ENCODE measurements at places on chromosomes 12 and 14.

GRCh38 chr14:60093606-60094005, 1.9 kb downstream of the PCNX4 start:
- DNase-seq: peak; percentile 23

DNA sequence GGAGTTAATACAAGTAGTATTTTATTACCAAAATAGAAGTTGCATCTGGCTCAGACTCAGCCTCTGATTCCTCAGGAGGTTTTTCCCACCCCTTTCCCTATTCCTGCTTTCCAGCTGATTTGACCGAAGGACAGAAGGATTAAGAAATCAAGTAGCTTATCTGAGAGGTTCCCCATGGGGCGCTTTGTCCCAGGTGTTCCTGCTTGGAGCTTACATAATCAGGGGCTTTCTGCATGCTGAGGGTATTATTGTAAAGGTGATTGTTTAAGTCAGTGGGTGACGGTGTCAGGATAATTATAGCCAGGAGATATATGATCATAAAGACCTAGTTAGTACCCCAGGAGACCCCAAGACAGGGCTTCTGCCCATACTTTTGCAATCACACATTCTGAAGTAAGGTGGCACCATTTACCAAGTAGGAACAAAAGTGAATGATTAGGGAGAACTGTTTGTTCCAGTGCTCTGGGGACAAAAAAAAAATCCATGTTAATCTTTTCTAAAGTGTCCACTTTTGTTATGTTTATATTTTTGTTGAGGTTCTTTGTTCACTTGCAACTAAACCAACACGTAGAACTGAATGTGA, 921.3 kb downstream of the NRXN3 start:
- DNase-seq: no peak

DNA sequence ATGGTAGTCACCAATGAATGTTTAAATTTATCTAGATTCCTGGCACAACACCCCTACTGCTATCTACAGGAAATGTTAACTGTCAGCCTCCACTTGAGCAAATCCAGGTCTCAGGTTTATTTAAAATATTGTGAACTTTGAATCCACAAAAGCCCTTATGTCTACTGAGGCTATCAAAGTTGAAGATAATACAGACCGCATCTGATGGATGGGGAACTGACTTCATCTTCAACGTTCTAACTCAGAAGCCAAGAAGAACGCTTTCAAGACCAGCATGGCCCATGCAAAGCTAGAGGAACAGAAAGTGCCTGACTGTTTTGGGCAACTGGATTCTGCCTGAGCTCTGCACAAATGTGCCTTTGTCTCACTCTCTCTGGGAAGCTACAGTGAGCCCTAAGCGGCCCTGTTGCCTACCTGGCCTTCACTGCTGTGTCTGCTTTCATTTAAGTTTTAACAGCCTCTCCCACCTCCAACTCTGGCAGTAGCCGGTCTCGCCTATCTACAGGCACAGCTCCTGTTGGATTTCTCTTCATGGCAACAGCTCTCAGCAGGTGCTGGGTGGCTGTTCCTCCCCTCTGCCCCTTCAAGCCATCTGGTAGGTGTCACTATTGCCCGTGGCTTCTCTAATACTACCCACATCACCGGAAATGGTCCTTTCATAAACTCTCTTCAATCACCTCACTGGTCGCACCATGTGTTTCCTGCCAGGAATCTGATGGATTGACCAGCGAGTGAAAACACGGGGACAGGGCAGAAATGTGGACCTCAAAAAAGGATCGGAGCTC, 112.1 kb upstream of the OVCH1 start:
- DNase-seq: peak; percentile 86

DNA sequence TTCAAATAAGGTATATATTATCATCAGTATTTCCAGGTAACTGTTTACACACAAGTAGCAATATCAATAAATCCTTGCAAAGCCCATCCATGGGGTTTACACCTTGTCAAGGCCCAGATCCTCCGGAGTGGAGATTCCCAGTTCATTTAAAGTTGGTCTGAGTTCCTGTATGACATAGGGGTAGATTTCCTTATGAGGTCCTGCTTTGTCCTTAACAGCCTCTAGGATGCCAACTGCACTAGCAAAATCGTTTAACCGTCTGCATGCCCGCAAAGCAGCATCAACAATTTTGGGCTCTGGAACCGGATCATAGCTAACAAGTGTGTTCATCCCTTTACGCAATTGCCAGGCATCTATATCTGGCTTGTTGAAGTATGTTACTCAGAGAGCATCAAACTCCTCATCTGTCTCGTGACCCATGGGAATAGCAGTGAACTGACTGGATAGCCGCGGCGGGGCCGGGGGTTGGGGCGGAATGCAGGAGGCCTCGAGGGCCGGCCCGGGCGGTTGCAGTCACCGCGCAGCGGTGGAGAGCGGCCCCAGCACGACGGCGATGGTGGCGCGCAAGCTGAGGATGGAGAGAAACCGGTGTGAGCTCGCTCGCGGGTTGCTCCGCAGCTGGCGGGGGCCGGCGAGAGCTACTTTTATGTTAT, 30.6 kb upstream of the FBXO34 start:
- no peak for DNase-seq

- peak; percentile 62 for DNase-seq
These were observed at the start of gene HEBP1 for GRCh38 chr12:12999959-13000615. Gene HEBP1 (minus strand): TSS chr12:13000265. CDS start chr12:13000114, 151 bp downstream.

DNA sequence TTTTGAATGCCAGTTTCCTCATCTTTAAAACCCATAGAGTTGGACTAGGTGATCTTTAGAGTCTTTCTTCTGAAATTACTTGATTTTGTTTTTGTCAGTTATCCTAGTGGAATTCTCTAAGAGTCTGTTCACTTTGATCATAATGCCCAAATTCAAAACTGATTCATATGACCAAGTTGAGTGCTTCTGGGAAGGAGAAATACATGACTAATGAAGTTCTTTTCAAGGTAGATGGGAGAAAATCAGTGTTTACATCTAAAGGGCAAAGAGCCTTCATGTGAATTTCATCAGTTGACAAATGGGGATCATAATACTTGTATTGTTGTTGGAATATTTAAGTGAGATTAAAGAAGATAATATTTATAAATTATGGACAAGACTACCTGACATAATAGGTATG, 53.2 kb downstream of the ERC1 start:
- DNase-seq: no peak

DNA sequence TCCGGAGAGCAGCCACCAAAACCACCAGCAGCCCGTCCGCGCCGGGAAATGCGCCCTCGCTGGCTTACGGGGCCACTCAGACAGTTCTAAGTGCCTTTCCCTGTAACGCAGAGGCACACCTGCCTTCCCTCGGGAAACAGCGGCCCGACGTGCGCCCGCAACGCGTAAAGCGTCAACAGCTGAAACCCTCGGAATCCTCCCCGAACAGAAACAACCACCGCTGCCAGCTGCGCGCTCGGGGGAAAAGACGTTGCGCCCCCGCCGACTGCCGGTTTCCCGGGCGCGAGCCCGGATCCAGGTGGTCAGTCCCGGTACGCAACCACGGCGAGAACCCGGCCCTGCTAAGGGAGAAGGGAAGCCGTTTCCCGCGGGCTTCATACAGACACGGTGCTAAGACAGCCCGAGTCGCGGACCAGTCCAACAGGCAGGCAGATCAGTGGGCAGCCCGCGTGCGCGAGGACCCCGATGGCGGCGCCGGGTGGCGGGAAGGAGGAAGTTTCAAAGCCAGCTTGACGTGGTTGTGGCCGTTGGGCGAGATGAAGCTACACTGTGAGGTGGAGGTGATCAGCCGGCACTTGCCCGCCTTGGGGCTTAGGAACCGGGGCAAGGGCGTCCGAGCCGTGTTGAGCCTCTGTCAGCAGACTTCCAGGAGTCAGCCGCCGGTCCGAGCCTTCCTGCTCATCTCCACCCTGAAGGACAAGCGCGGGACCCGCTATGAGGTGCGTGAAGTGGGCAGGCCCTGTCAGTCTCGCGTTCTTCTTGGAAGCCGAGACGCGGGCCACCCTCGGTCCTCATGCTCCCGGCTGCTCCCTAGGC, at the start of gene LRR1:
Gene LRR1, plus strand, starts transcription at position 456 of the 816 bp plus-strand sequence. Its CDS starts 81 bp downstream, at position 537.
- DNase-seq: peak; percentile 83

GRCh38 chr14:51534610-51535011, 117.1 kb upstream of the FRMD6 start:
- no peak for DNase-seq

DNA sequence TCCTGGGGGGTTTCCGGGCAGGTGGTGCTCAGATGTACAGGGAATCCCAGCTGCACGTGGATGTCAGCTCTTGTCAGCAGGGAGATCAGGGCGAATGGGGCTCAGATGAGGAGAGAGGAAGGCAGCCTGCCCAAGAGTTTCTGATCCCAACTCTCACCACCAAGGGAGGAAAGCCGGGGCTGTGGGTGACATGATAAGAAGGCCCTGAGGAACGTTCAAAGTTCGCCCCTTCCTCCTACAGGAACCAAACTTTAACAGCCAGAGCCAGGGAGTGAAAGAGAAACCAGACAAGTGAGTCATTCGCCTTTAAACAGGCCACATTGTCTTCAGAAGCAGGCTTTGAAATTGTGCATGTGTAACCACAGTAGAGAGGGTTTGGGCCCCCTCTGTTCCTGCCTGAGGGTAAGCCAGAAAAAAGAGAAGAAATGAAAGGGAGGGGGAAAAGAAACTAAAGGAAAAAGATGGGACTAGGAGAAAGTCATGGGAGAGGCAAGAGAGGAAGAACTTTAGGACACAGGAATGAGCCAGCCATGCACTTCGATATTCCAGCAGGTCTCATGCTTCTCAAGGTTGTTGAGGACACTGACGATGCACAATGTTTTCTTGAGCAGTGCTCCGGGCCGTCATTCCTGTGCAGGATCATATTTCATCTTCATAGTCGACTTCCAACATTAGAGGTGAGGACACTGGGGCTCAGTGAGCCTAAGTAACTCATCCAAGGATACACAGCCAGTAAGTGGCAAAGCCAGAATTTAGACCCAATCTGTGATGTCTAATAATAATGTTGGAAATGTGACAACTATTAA, 691.4 kb upstream of the TBX3 start:
- peak; percentile 88 for DNase-seq

DNA sequence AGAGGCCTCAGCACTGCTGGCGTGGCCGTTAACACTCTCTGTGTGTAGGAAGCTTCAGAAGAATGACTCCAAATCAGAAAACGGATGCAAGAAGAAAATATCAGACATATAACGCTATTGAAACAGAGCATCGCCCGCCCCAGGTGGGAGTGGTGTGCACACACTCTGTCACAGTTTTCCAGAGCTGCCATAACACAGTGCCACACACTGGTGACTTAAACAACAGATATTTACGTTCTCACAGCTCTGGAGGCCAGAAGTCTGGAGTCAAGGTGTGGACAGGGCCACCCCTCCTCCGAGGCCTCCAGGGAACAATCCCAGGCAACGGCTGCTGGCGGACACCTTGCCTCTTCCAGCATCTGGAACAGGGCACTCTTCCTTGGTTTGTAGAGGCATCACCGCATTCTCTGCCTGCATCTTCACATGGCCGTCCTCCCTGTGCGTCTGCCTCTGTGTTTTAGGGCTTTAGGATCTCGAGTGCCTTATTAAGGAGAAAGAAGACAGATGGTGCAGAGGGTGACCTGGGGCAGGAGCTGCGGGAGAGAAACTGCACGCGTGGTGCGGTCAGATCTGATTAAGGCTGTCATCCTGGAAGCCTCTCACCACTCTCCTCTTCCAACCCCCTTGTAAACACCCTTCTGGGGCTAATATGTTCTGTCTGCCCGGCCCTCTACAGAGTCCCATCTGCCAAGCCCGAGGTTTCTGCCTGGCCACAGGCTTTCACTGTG, 141.0 kb downstream of the SLC15A4 start:
- no peak for DNase-seq

- DNase-seq: no peak
These were observed 28.5 kb upstream of the GALNT16 start for GRCh38 chr14:69231486-69231885.

- DNase-seq: no peak
These were observed 50.1 kb upstream of the BCL11B start for GRCh38 chr14:99321955-99322730.

- no peak for DNase-seq
These were observed 92.4 kb upstream of the TMEM260 start for GRCh38 chr14:56487090-56487667.

DNA sequence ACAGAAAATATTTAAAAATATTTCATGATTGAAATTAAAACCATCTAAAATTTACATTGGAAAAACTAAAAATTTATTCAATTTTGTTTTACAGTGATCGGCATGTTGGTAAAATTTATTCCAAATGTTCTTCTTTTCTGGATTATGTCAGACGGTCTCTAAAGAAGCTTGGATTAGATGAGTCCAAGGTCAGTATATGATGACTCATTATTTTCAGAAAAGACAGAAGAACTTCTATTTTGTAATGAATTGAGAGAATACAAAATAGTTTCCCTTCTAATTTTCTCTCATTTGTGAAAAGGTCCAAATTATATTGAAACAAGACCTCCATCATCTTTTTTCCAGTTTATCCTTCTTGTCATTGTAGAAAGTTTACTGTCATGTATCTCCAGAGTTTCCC, 98.3 kb downstream of the METTL25 start:
- DNase-seq: no peak

- DNase-seq: peak; percentile 15
These were observed 521 bp upstream of the PAPLN start for GRCh38 chr14:73236752-73237218.

GRCh38 chr12:22781339-22781738, 156.4 kb downstream of the ETNK1 start:
- DNase-seq: no peak

DNA sequence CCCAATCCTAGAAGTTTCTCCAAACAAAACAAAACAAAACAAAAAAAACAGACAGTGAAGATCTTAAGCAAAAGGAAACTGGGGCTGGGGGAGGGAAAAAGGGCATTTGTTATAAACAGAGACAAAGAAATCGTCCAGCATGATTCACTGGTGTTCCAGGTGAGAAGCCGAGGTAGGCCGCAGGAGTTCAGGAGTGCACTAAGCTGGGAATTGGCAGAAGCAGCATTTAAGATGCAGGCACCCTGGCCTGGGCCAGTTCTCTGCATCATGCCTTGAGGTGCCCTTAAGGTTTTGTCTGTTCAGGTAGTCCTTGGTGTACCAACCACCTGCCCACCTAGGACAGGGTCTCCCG, 11.2 kb downstream of the TBX3 start:
- DNase-seq: no peak

- DNase-seq: no peak
These were observed 18.4 kb downstream of the ASB2 start for GRCh38 chr14:93957751-93958566.

GRCh38 chr12:52369211-52369610, 1.9 kb upstream of the KRT85 start:
- DNase-seq: no peak

GRCh38 chr14:64915797-64916196, 1.5 kb downstream of the CHURC1 start:
- DNase-seq: peak; percentile 92

- peak; percentile 39 for DNase-seq
These were observed 104.0 kb downstream of the CALM1 start for GRCh38 chr14:90500665-90501370.

GRCh38 chr14:81594012-81594411, 60.4 kb upstream of the SEL1L start:
- DNase-seq: no peak

DNA sequence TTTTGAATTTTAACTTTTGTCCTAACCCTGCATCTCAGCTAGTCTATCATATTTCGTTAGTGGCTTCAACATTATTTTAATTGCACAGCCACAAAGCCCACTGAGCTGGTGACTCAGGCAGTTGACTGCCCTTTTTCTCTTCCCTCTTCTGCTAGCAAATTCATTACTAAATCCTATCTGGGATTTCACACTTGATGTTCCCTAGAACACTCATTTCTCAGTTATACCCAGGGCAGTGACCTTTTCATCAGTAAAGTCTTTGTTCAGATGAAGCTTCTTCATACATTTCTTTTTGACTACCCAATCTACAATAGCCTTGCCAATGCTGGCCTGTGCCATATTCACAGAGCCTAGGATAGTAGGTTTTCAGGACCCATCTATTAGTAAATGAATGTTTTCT, 107.0 kb downstream of the ATXN7L3B start:
- no peak for DNase-seq
